ENCODE measurements at places on chromosomes 1 and 21. TPM values are rescaled to one million over a fixed set of nuclear protein-coding genes. Genes with fewer than 3 reads are reported as not detected.
A peak's percentile ranks its signal among the peaks of the same experiment; 100 is the strongest.

DNA sequence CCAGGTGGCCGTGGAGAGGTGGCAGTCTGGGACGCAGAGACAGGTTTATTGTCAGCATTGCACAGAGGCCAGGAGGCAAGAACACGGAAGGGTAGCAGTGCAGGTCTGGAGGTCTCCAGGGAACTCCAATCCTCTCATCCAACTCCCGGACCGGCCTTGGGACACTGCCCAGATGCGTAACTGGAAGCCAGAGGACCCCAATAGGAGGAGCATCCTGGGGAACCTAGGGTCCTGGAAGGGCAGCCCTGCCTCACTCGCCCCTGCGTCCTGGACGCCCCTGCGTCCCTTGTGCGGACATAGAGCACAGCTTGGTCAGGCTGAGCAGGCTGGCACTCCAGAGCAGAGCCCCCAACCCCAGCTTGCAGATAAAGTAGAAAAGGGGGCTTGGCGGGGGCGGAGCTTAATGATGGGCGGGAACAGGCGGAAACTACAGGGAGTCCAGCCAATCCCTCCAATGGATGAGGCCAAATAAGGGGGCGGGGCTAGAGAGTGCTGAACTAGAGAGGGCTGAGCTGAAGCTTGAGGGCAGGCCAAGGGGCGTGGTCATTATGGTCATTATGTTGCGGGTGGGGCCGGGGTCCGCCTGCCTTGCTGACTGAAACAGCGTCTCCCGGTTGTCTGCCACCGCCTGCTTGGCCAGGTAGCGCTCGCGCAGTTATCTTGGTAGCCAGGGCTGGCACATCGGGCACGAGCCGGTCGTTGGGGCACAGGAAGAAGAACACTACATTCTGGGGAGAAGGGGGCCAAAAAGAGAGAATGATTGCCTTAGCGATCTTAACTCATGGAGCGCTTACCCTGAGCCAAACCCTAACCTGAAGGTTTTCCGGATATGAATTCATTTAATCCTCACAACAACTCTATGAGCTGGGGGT lies 3.7 kb upstream of the ARHGEF19 start:
- DNase-seq, result peak; percentile 91
- no peaks in the 10 kb centered on the region for H3K36me3 ChIP-seq

GRCh38 chr1:24193046-24193445 lies 6.0 kb upstream of the IFNLR1 start:
- peaks cover under 1% of the 10 kb centered on the region for H3K4me1 ChIP-seq
- H3K4me3 ChIP-seq, result no peak overlapping the region
- no peaks in the 10 kb centered on the region for H3K27me3 ChIP-seq
- H3K36me3 ChIP-seq, result no peaks in the 10 kb centered on the region
- no peak overlapping the region for H3K27ac ChIP-seq

DNA sequence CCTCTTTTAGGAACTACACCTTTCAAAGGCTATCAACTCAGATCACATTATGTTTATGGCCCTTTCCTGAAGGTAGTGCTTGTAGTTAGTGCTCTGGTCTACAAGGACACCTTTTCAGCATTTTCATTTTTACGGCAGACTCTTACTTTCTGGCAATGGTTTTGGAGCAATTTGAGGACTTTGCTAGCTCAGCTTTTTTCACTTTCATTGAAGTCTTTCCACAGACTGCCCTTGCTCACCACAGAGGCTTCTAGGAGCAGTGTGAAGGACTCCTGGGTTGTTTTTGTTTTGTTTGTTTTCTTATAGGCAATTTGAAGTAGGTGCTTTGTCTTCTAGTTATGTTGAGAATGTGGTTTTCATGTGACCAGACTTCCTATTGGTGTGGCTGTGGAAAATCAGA lies 43.1 kb downstream of the CD55 start:
- H3K27me3 ChIP-seq, result no peaks in the 10 kb centered on the region
- H3K27ac ChIP-seq, result no peak overlapping the region
- H3K4me3 ChIP-seq, result no peak overlapping the region
- no peaks in the 10 kb centered on the region for H3K4me1 ChIP-seq

DNA sequence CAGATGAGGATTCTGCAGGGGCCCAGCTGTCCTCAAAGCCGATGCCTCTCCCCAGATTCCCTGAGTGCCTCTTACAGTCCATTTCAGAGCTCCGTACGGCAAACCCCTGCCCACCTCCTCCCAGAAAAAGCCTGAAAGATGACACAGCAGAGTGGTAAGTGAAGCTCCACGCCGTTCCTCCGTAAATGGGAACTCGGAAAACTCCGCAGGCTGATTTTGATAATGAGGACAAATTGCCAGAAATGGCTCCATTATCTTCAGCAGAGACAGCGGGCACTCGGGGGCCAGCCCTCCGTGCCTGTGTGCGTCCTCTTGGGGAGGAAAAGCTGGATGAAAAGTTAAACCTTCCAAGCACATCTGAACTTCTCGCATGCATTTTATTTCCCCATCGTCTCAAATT lies 81.1 kb downstream of the NPHP4 start:
- no peaks in the 10 kb centered on the region for H3K27me3 ChIP-seq
- DNase-seq, result no peak
- H3K4me1 ChIP-seq, result peaks cover 6% of the 10 kb centered on the region
- H3K27ac ChIP-seq, result no peak overlapping the region

DNA sequence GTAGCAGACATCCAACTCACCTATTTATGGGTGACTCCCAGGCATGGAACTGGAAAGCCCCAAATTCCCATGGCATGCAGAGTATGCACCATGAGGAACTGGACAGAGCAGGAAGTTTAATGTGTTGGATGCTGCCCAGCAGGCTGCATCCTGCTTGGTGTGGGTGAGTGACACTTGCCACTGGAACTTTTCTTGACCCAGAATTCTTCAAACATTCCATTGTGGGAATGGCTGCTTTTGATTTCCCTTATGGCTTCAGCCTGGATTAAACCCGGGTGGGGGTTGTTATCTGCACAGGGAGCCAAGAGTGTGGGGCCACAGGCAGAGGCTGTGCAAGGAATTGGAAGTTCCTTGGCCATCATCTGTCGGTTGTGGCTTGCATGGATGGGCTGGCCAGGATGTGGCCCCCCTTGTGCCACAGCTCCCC lies 26.9 kb upstream of the BACE2 start:
- no peaks in the 10 kb centered on the region for H3K36me3 ChIP-seq
- no peaks in the 10 kb centered on the region for H3K27me3 ChIP-seq
- H3K27ac ChIP-seq, result no peak overlapping the region
- H3K4me1 ChIP-seq, result peaks cover 22% of the 10 kb centered on the region

The LCE3E gene
- total RNA-seq, result not detected

DNA sequence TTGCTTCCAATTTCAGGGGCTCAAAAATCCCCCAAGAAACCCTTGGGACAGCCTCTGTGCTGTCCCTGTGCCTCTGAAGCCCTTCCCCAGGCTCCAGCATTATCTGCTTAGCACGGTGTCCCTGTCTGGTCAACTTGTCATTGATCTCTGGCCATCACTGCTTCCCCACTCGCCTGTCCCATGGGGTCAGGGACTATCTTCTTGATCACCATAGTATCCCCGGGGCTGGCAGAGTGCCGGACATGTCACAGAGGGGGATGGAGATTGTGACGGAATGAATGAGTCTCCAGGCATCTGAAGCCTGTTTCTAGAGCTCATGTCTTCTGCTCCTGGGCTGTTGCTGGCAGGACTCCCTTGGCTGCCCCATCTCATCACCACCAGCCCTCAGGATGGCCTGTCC lies 99.4 kb upstream of the VAMP3 start:
- no peak for DNase-seq
- H3K4me3 ChIP-seq, result no peak overlapping the region
- no peak overlapping the region for H3K27ac ChIP-seq
- H3K4me1 ChIP-seq, result peaks cover 15% of the 10 kb centered on the region
- H3K27me3 ChIP-seq, result no peaks in the 10 kb centered on the region

The LAMC2 gene
- 6.7 TPM for total RNA-seq

DNA sequence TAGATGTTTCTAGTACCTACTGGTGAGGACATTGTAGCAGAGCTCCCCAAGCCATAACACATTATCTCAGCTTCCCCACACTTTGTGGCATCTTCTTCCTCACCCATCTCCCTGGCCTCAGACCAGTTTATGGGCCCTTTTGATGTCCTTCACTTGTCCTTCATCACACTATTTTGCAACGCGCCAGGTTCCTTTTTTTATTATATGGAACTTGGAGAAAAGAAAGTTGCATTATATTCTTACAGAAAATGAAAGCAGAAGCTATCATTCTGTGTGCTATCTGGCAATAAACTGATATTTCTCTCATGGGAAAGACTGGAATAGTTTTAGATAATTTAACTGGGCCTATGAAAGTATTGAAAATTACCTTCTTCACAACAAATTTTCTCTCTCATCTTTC lies 196.9 kb upstream of the ETV3 start:
- peaks cover 7% of the 10 kb centered on the region for H3K4me1 ChIP-seq
- H3K27me3 ChIP-seq, result no peaks in the 10 kb centered on the region
- H3K4me3 ChIP-seq, result no peak overlapping the region
- H3K27ac ChIP-seq, result no peak overlapping the region
- H3K36me3 ChIP-seq, result no peaks in the 10 kb centered on the region

Data from body of pancreas (tissue), 4 donors.